NCI-H1105 treated with DMSO at 0.1 percent for 48 hours (cell line): ENCODE measurements at places on chromosomes 4 and X.

DNA sequence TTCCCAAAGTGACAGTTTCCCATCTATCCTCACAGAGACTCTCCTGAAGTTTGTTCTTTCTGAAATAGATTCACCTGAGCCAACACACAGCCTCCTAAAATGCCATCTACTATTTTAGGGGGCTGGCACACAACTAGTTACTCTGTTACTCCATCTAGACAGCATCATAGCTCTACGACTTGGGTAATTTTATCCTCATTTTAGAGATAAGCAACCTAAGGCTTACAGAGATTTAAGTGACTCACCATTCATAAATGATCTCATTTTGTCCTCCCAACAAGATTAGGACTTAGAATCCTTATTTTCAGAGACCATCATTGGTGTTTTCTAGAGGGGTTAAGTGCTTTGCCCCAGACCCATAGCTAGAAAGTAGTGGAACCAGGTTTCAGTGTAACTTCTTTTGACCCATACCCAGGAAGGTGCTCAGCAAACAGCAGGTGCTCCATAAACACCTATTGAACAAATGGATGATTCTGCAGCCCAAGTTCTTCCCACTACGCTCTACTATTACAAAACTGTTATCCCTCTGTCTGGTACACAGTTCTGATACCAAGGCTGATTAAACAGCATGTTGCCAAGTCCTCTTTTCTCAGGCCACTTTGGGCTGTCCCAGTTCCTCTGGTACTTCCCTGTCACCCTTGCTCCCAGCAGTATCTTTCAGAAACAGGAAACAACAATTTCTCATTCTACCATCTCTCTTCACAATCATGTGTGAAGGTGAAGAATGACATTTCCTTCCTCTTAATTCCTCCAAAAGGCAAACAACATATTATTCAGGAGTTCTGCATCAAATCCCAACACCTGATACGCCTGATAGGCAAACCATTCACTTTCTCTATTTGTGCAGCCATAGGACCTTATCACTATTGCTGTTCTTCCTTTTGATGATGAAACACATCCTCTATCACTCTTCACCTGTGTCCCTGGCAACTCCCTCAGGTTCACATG is 304.7 kb upstream of the TAPT1 start:
- DNase-seq: no peak

GRCh38 chr4:2761035-2761923 is 5.1 kb upstream of the TNIP2 start:
- DNase-seq: no peak

DNA sequence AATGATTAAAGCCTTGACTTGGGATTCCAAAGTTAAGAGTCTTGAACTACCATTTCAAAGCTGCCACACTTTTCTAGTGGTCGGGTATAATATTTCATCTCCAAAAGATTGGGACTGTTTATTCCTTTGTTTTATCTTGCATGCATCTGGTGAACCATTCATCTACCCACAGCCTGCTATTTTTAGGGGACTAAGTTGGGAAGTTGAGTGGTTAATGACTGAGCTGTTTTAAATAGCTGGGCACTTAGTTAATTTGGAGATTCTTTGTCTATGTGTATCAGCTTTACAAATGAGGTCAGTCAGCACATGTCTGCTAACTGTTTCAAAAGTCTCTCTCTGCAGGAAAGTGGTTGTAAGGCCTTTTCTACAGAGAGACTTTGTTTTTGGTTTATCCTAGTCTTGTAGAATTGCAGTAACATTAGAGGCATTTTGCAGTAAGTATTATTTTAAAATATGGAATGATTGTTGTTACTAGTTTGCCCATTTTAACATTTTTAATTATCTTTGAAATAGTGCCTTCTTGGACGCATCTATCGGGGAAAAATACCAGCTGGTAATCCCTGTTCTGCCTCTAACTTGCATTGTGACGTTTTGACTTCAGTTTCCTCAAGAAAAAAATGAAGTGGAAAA is 8.2 kb downstream of the BMP2K start:
- DNase-seq: peak; percentile 68

DNA sequence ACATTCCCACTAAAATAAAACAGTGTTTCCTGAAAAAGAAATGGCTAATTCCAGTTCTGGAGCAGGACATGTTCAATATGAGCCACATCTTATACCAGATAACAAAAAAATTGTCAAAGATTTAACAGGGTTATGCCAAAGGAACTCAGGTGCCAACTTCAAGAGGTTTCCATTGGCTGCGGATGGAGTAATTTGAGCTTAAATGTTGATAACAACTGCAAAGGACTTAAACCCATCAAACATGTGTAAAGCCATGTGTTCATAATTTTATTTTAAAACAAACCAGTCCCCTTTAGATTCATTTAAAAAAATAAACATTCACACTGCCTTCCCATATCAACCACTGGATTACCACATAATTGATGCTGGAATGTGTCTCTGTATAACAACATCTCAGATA is 156.4 kb upstream of the PCDH18 start:
- no peak for DNase-seq

GRCh38 chr4:4643306-4643705 is 101.5 kb upstream of the STX18 start:
- DNase-seq: no peak

- no peak for DNase-seq
Measured at GRCh38 chr4:41475402-41475801, 62.6 kb upstream of the LIMCH1 start.

DNA sequence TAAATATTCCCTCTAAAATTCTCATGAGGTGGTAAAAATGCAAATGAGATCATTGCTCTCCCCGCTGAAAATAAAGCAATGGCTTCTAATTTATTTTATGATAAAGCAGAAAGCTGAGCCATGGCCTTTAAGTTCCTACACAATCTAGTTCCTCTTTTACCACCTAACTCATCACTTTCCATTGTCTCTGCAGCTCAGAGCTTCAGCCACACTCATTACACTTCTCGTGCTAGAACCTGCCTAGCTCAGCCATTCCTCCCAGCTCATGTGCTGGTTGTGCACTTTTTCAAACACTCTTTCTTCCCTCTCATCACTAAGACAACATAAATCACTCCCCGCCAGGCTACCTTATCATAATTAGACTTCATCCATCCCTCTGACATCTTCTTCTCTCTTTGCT is 1112.1 kb upstream of the PRKX start:
- DNase-seq: no peak

DNA sequence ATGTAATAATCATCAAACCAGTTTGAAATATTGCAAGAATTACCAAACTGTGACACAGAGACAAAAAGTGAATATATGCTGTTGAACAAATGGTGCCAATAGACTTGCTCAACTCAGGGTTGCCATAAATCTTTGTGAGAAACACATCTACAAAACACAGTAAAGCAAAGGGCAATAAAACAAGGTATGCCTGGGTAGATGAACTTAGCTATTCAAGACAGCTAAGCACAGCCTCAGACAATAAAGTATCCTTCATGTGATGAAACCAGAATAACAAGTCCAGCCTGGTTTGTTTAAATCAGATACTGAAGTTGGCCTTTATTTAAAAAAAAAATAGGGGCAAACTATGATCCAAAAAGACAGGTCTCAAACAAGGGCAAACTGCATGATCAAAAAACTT is 19.2 kb downstream of the LAMTOR3 start:
- no peak for DNase-seq

GRCh38 chrX:149803458-149804062 is 21.8 kb downstream of the MAGEA9 start:
- no peak for DNase-seq

- no peak for DNase-seq
Measured at GRCh38 chrX:51053741-51054140, 143.2 kb downstream of the BMP15 start.

DNA sequence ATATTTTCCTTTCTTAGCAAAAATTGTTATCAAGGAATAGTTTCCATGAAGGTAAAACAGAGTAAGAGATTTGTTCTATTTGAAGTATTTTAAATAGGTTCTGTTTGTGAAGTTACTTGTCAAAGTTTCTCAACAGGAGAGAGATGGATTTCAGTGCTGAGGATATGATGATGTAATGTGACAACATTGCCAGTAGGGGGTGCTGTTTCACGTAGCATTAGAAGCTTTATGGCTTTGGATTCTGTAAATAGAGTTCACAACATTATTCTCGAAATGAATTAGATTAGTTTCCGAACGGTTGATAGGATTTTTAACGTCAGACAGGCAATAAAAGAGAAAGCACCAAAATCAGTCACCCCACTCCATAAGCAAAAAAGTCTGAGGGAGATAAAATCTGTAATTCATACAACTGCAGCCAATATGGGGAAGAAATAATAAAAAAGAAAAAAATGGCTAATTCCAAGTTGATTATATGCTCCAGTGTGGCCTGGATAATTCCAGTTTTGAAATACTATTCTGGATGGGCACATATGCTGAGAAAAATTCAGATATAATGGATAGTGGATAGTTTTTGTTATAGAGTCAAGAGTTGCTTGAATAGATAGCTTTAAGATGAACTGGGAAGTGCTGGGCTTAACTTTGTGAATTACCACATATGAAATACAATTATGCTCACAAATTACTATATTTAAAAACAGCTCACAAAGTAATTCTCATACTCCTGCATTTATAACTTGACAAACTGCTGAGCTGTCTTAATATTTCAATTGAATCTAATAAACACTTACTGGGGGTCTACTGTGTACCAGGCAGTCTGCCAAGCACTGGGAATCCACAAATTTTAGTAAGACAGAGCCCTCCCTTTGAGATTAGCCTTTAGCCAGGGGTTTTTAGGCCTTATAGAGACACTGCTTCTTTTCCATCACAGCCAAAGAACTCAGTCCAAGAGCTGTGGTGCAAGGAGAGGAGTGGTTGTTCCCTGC is 109.1 kb downstream of the GPAT3 start:
- DNase-seq: peak; percentile 40

DNA sequence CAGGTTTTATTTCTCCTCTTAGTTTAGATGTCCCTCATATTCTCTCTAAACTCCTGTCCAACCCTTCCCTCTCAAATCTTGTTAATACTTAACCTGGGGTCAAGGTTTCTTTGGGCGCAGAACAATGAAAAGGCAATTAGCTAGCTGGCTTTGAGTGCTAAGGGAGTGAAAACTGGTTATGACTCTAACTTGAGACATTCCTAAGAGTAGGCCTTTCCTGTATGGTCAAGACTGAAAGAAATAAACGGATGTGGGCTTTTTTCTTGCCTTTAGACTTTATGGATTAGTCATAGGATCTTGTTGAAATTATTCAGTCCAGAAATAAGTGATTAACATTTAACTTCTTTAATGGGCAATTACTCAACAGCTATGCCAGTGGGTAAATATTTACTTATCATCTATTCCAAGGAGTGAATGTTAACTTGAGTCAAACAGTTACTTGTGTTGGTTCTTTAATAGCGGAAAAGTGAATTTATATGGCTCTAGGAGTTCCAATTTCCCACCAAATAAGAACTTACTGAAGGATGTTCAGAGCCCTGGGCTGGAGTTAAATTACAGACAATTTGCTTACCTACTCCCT is 141.7 kb upstream of the SCML1 start:
- no peak for DNase-seq

GRCh38 chr4:150578745-150579501 is 3.0 kb upstream of the MAB21L2 start:
- peak; percentile 13 for DNase-seq

GRCh38 chr4:48429709-48430474 is 53.3 kb upstream of the SLC10A4 start:
- DNase-seq: no peak

DNA sequence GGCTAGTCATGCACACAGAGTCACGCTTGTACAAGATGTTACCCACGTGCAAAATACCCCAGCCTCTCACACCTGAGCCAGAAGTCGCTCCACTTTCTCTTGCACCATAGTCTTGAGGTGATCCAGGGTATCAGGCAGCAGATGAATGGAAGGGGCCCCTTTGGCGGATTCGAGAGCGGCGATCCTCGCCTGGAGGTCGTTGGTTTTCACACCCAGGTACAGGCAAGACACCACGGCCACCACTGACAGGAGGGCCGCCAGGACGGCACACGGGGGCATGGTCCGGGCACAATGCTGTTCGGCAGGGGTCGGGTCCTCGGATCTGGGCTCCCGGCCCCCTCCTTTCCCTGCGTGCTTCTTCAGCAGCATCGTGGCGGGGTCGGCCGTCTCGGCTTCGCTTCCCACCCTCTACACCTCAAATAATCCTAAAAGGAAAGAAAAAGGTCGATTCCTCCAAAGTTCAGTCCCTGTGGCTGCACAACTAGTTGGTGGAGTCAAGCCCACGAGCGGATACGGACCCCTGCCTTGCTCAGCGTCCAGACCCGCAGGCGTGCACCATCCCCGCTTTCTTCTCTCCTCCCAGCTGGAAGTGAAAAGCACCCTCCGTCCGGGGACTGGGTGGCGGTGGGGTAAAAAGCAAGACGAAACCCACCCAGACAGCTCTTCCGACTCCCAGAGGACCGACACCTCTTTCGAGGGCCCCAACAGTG is 652 bp downstream of the COL25A1 start:
- no peak for DNase-seq

GRCh38 chr4:116132946-116133345 is 952.4 kb downstream of the TRAM1L1 start:
- no peak for DNase-seq

DNA sequence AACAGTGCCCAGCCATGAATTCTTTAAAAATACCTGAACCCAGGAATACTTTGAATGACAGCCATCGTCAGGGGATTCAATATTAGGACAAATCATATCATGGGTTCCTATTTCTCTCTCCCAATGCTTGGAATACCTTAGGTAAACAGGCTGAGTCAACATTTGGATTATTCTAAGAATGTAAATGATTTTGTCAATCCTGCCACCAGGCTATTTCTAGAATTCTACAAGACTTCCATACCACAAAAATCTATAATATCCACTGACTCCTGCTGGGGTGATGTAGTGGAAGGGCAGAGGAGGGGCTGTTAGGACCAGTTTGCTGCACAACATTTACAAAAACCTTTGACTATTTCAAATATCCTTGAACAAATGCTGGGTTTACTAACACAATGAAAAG is 65.2 kb downstream of the IGFBP7 start:
- no peak for DNase-seq

GRCh38 chr4:65083076-65083475 is 587.2 kb downstream of the EPHA5 start:
- DNase-seq: no peak

DNA sequence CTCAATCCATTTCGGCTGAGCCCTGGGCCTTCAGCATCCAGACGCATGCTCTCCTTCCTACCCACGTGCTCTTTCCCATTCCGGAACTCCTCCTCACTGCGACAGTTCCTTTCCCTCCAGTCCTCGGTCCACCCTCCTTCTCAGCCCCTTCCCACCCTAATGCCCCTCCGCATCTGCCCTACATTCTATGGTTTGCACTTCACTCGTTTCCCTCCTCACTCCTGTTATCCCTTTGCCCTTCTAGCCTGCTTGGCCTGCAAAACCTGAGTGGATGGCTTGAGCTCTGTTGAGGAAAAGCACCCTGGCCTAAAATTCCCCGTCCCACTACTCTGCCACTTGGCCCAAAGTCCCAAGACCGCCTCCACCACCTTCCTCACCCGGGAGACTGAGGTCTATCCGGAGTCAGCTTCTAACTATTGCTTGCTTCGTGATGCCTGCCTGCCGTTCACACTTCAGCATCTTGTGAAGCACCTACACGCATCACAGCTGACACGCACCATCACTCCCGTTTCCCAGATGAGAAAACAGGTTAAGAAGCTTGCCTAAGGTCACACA is 38.6 kb downstream of the MAP7D3 start:
- no peak for DNase-seq
